ENCODE measurements at places on chromosomes 2 and 18.

DNA sequence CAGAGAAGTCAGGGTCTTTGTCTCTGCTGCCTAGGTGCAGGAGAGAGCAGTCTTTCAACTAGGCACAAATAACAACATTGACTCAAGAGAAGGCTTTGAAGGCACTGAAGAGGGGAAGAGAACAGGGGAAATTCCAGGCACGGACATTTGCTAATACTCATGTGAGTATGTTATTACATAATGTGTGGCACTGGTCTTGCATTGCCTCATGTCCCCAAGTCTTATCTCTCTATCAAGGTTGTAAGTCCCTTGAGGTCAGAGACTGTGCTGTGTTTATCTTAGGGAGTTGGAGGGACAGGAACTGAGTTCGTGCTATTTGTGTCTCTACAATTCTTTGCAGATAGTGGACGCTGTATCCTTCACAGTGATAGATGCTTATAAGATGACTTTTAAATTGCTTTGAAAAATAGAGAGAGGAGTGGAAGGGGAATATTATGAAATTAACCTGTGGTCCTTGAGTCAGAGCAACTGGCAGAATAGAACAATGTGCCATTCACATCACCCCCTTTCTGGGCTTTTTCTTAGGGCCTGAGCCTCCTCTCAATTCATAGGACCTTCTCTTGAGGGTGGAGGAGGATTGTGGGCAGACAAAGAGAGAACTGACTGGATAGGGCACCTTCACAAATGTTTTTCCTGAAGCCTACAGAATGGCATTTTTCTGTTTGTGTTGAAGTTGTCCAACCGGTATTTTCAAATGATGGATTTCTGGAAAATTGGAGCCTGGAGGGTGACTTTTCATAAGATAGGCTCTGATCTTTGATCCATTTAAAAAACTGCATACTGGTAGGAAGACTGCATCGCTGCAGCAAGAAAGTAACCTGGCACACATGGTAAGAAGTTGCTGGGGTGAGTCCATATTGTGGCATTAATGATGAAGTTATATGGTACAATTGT is 96.6 kb upstream of the CXCR4 start:
- no peak for DNase-seq

GRCh38 chr18:71045331-71046065 is 756.7 kb downstream of the SOCS6 start:
- DNase-seq: no peak

DNA sequence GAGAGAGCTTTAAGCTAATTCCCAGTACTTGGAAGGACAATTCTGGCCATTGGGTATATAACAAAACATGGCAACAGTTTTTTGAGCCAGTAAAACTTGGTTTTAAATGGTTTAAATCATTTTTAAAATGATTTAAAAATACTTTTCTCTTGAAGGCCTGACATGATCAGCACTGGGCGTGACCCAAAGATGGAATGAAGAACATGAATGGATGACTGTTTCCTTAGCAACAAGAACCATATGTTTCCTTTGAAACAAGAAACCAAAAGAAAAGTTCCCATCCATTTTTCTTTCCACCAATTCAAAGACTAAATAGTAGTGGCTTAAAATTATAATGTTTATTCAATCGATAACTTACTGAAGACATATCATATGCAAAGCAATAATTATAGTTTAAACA is 348.3 kb upstream of the FIGN start:
- no peak for DNase-seq

GRCh38 chr18:79853303-79853992 is 55.7 kb downstream of the KCNG2 start:
- DNase-seq: no peak

DNA sequence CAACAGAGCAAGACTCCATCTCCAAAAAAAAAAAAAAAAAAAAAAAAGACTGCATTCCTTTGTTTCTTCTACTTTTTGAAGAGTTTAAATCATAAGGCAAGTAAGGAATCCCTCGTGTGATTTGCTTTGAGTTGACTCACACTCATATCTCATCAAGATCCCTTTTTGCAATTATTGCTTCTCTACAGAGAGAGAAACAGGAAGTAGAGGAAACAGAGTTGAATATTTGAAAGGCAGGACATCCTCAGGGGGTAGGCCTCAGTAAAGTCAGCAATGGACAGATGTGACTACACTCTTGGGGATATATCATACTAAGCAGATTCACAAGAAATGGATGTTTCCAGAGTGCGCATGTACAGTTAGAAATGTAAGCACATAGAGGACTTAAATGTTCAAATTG is 11.2 kb upstream of the EFR3B start:
- DNase-seq: no peak

- DNase-seq: no peak
Observed at GRCh38 chr2:7392076-7392787, 475.0 kb downstream of the RNF144A start.

DNA sequence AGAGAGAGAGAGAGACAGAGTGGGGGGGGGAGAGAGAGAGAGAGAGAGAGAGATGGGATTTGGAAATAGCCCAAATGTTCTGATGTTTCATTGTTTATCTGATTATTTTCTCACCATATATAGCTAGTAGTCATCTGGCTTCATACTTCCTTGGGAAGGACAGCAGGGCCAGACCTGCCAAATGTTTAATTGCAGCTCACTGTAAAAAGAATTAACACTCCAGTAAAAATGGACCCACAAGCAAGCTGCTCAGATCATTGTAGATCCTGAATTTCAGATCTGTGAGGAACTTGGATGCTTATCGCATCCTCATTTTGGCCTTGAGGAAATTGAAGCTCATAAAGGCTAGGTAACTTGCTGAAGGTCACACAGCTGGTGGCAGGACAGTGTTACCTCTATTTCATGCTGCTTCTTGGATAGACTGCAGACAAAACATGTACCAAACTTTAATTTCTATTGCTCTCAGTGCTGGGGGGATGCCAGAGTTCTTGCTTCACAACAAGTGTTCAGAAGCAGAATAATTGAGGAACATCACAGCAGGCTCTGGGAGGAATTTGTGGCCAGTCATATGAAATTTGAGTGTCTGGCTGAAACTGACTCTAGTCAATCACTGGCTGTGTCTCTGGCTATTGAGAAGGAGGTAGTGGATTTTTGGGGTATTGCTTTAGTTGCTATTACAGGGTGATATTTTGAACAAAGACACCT is 223.5 kb downstream of the PIK3C3 start:
- DNase-seq: no peak

DNA sequence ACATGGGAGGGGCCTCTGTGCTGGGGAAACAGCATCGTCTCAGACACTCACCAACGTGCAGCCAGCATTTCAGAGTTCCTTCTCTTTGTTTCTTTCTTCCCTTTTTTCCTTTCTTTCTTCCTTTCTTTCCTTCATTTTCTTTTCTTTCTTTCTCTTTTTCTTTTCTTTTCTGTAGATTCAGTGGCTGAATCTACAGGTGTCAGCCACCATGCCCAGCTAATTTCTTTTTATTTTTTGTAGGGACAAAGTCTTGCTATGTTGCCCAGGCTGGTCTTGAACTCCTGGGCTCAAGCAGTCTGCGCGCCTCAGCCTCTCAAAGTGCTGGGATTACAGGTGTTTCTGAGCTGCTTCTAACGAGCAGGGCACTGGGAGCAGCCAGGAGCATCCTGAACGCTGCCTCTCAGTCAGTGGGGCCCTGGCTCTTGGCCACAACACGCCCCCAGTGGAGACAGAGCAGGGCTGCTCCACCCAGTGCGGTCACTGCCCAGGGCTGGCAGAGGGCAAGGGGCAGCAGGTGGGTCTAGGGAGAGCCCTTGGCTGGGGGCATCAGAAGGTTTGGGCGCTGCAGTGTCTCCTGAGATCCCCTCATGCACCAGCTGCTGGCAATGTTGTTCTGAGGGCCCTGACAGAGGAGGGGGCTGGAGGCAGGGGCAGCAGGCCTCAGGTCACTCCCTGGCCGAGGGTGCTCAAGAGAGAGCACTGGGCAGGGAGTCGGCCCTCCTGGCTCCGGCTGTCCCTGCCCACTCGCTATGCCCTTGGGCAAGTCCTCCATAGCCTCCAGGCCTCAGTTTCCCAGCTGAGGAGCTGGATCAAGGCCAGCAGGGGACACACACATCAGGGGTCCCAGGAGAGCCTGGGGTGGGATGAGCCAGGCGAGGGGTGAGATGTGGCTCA is 4.7 kb upstream of the KLHL30 start:
- no peak for DNase-seq

DNA sequence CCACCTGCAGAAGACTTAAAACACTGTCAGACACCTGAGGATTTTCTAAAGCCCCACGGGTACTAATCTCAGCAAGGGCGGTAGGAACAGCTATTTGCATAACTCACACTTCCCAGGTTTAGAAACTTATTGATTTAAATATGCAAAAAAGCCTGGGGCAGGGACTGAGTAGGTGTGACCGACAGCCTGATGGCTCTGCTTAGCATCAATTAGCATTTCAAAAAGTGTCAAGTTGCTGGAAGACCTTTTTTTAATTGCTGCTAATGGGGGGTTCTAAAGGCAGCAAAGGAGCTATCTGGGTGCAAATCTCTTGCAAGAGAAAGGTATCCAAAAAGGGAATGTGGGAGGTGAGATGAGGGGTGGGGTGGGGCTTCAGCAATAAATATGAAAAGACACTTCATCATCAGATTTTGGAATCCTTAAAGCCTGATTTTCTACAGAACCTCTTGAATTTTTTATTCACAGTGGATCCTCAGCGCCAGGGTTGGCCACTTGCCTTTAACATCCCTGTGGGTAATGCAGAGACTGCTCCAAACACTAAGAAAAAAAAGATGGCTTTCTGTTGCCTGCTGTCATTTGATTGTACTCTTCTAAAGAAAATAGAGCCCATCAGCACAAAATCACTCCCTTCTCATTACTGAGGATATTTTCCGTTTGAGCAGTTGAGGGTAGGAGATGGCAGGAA is 121.1 kb upstream of the RMP24 start:
- DNase-seq: no peak

DNA sequence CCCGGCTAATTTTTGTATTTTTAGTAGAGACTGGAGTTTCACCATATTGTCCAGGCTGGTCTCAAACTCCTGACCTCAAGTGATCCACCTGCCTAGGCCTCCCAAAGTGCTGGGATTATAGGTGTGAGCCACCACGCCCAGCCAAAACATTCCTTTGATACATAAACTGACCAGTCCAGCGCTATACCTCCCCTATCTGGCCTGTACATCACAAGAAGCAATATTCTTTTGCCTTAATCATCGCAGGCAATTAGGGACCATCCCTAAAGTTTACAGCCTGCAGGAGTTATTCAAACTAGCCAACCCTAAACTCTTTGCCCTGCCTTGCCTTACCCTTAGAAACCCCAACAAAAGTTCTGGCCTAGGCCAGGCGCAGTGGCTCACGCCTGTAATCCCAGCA is 6.8 kb upstream of the PPM1G start:
- DNase-seq: no peak

- no peak for DNase-seq
Observed at GRCh38 chr18:50458796-50459195, 84.0 kb downstream of the SKA1 start.

- no peak for DNase-seq
Observed at GRCh38 chr2:75545922-75546321, 14.8 kb downstream of the EVA1A start.

GRCh38 chr2:43082111-43082894 is 144.1 kb downstream of the ZFP36L2 start:
- DNase-seq: no peak

DNA sequence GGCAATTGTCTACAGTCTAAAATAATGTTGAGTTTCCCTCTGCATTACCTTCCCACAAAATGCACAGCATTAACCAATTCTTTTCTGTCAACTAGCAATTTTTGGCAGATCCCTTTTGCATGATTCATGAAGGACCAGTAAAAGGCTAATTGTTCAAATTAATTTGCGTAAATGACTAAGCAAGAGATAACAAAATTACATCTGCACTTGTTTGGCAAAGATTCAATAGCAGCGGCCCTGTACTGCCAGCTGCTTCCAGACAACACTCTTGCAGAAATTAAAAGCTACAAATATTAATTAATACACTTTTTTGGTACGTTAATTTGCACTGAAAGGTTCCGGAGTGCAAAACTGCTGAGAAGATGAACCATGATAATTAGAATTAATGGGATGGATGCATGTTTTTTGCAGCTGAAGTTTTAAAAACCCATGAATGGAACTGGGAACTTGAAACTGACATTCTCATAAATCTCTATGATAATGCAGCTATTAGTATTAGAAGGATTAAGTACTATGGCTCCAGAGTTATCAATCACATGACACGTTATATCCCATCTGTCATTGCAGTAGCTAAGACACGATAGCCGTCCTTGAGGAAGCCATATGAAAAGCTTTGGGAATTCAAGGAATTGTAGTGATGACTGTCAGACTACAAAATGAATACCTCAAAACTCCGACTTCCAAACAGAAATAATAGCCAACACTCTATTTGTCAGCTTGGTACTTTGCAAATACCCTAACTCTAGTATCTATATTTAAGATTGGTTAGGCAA is 1268.3 kb upstream of the ACVR2A start:
- DNase-seq: no peak

DNA sequence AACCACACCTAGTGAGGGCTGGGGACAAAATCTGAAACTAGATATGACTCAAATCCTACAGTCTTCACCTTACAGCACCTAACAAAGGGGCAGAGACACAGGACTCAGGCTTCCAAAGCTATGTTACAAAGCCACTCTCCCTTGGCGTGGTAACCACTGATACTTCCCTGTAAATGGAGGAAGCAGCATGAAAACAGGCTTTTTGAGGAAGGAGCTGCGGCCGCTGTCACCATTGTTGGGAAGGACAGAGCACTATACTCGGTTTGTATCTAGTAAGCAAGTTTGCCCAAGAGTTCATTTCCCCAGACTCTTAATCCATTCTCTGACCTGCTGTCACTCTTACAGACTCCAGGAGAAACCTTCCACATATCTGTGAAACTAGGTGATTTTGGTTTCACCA is 60.3 kb downstream of the LONRF2 start:
- DNase-seq: no peak

DNA sequence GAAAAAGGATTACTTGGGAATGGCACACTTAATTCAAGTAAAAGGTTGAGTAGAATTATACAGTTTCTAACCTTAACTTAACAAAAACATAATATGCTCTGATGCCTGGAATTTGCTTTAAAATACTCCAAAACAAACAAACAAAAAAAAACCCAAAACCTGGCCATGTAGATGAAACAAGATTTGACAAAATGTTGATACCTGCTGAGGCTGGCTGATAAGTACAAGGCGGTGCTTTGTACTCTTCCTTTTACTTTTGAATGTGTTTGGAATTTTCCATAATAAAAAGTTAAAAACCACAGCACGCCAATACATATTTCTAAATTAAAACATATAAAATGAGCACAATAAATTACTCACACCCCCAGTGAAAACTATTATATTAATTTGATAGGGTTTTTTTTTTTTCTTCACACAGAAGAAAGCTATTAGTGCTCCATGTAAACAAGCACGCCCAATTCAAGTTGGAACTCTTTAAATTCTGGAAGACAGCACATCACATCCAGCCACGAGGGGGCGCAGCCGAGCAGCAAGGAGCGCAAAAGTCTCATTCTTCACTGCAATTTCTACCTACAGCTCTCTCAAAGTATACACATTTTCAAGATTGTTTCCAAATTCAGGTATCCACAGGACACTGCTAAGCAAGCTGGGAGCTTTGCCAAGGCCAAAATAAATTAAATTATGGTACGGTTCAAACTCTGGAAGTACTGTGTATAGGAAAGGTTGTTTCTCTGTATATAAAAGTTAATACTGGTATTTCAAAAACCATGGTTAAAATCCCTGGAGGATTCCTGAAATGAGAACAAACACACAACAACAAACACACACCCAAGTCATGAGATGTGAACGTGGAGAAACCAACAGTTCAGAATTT is 7.5 kb downstream of the SERTAD2 start:
- peak; percentile 87 for DNase-seq

GRCh38 chr18:13048061-13048595 is 57.0 kb downstream of the CEP192 start:
- DNase-seq: no peak

GRCh38 chr2:75162259-75162658 is 37.1 kb downstream of the TACR1 start:
- no peak for DNase-seq

Measured in activated CD4-positive, alpha-beta T cell treated with anti-CD3 and anti-CD28 coated beads, Interleukin-2, amount 10 ng/mL, durations not matched to agents 7 days and 5 days (primary cell).